ENCODE measurements at places on chromosomes 5 and 9.
A peak's percentile ranks its signal among the peaks of the same experiment; 100 is the strongest.

- no peak for DNase-seq
Measured at GRCh38 chr9:94153905-94154304, 69.6 kb downstream of the PTPDC1 start.

DNA sequence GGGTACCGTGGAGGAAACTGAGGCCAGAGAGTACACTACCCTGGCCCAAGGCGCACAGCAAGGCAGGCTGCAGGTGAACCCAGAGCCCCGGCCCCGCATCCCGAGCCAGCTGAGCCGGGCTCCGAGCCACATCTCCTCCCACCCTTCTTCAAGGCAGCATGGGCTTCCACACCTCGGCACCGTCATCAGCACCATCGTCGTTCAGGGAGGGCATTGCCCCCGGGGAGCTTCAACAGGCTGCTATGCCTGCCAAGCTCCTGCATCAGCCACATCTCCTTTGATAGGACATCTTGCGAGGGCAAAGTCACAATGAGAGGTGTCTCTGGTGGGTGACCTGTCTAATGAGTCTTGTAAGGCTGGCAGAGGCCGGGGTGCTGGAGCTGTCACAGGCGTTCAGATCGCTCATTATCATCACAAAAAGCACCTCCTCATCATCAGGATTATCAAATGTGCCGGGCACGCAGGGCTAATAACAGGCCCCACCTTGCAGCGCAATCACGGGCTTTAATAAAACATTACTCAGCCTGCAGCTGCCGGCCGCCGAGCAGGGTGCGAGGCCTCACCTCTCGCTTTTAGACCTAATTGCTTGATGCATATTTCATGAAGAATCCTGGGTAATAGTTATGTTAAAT, 20.0 kb upstream of the SLC25A51 start:
- DNase-seq: no peak

DNA sequence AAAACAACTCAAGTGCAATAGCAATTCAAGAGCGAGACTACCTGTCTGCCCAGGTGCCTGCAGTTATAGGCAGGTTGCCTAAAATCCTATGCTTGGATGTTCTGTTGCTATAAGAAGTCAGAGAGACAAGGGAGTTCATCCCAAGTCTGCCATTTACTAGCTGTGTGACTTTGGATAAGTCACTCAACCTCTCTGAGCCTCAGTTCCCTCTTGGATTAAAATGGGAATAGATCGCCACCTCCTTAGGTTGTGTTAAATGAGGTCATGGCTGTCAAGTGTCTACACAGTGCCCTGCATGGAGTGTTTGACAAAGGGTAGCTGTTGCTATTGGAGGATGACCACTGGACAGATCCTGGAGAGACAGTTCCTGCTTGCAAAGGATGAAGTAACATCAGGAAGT, 1.3 kb upstream of the ZBTB34 start:
- no peak for DNase-seq

GRCh38 chr5:66144834-66145390, 812 bp downstream of the SREK1 start:
- no peak for DNase-seq

- DNase-seq: no peak
Measured at GRCh38 chr9:110320651-110321445, 16.8 kb downstream of the TXNDC8 start.

- DNase-seq: no peak
Measured at GRCh38 chr5:1466631-1467265, 21.5 kb upstream of the SLC6A3 start.

- DNase-seq: no peak
Measured at GRCh38 chr9:136693490-136694162, 6.4 kb upstream of the AGPAT2 start.

- DNase-seq: no peak
Measured at GRCh38 chr9:125529589-125530515, 177.2 kb downstream of the MAPKAP1 start.

- no peak for DNase-seq
Measured at GRCh38 chr5:163692091-163692490, 186.7 kb downstream of the MAT2B start.

- DNase-seq: peak; percentile 24
Measured at GRCh38 chr5:56816546-56817081, 1.3 kb downstream of the MAP3K1 start.

GRCh38 chr5:61647672-61648071, 315.6 kb downstream of the ZSWIM6 start:
- DNase-seq: no peak

- DNase-seq: no peak
Measured at GRCh38 chr9:130710822-130711352, 17.3 kb downstream of the EXOSC2 start.

GRCh38 chr5:90015584-90016018, 394.0 kb downstream of the CETN3 start:
- no peak for DNase-seq

DNA sequence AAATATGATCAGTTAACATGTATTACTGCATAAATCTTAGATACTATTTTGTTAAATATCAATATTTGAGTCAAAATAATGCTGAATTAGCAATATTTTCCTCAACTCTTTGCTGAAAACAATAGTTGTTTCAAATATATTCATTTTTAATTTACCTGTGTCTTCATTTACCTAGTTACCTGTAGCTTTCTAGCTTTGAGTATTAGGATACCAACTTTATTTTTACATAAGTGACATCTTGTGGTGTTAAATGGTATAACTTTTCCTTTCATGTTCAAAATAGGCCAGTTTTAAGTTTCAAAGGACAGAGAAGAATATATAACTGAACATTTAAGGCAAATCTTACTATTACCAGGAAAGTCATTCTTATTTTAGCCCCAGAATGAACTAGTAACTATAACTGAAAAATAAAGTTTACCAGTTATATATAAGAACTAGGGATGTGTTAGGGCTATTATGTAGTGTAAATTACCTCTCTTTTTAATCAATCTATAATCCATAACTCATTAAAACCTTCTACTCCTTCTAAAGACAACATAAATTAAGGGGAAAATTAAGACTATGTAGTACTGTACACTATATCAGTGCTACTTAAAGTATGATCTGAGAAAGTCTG, 25.3 kb downstream of the AP3B1 start:
- DNase-seq: no peak

- no peak for DNase-seq
Measured at GRCh38 chr5:122751293-122751782, 23.5 kb upstream of the SNX2 start.

DNA sequence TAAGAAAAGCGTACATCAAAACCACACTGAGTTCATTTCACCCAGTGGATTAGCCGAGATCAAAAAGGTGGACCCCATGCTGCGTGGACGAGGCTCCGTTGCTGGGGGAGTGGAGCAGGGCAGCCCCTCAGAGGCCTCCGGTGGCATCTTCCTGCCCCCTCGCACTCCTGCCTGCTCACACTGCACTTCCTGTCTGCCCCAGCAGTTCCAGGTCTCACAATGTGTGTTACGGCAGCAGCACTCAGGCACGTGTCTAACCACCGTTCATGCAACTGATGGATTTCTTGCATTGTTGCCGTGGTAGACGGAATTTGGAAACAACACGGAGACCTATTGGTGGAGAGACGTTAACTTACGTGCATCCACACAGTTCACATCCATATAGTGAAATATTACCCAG, 196.6 kb upstream of the OTULINL start:
- no peak for DNase-seq

DNA sequence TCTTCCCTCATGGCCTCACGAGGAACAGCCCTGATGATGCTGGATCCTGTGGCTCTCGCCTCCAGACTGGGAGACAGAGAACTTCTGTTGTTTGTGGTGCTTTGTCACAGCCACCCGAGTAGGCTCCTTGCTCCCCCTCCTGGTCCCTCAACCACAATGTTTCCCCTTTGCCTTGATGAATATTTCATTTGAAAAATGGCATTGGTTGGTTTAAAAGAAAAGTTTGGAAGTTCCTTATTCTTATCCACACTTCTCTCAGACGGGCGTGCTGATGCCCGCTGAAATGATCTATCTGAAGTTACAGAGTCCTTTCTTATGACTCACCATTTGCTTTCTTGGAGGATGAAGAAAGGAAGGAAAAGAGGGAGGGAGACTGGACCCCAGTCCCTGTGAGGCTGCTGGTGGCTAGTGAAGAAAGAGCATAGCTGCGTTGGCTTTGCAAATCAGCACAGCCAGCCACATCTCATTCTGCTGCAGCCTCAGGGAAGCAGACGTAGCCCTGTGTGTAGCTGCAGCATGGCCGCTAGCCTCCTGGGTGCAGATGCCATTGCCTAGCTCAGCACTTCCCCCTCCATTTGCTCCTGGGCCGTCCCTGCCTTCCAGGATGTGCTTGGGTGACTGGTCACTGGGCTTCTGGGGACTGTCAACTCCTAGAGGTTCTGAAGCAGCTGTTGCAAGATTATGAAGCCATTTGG, 185.9 kb downstream of the ERCC6L2 start:
- DNase-seq: peak; percentile 6

GRCh38 chr9:115118879-115119218, 892 bp upstream of the TNC start:
- DNase-seq: no peak

DNA sequence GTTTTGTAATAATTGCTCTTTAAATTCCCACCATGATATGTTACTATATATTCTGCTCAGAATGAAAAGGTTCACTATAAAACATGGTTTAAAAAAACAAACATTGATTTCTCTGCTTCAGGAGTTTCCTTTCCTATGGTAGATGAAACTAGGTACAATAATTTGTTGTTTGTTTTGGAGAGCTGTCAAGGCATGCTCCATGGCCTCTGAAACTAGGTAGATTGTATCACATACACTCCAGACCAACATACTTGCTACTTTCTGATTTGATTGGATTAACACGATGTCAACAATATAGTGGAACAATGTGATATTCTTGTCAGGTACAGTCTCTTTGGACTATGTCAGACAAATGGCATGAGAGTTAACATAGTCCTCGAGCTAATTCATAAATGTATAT, 452.7 kb upstream of the CDH9 start:
- no peak for DNase-seq

GRCh38 chr5:54311176-54311677, 854 bp upstream of the ARL15 start:
- no peak for DNase-seq
